ENCODE measurements at places on chromosomes 4 and X.
A peak's percentile ranks its signal among the peaks of the same experiment; 100 is the strongest.

- DNase-seq = no peak
Observed at GRCh38 chr4:55445921-55446577, 50.3 kb downstream of the TMEM165 start.

DNA sequence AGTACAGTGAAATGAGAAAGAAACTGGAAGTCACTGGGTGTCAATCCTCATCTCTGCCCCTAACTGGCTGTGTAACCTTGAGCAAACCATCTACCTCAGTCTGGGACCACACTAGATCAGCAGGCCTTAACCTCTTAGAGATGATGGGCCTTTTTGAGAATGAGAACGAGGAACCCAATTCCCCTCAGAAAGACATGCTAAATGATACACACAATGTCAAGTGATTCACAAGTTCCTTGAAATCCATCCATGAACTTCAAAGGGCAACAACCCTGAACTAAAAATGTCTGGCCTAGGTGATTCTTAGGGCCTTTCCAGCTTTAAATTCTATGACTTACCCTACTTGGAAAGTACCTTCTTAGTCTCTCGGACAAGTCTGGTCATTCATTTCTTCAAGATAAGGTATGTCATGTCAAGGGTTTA lies 47.4 kb downstream of the ACSL4 start:
- DNase-seq = no peak

DNA sequence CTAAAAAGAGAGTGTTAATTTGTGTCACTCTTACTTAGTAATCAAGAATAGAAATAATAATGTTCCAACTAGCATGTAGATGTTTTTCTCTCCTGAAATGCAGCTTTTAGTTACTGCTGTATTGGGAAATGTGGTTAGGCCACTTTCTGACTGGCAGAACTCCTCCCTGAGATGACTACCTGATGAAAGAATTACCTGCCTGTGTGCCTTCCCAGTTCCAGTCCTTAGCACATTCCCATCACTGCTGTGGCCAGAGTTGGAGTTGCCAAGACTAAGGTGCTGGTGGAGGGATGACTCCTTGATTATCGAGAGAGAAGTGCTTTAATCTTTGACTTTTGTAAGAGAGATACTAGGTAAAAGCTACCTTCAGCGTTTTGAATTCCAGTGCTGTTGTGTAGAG lies 9.5 kb downstream of the GAB1 start:
- DNase-seq = no peak

GRCh38 chr4:150569998-150570535 lies 11.9 kb upstream of the MAB21L2 start:
- DNase-seq = no peak

- no peak for DNase-seq
Observed at GRCh38 chr4:188695261-188695660, 556.0 kb downstream of the TRIML1 start.

GRCh38 chr4:10861036-10861435 lies 176.5 kb upstream of the CLNK start:
- DNase-seq = no peak

DNA sequence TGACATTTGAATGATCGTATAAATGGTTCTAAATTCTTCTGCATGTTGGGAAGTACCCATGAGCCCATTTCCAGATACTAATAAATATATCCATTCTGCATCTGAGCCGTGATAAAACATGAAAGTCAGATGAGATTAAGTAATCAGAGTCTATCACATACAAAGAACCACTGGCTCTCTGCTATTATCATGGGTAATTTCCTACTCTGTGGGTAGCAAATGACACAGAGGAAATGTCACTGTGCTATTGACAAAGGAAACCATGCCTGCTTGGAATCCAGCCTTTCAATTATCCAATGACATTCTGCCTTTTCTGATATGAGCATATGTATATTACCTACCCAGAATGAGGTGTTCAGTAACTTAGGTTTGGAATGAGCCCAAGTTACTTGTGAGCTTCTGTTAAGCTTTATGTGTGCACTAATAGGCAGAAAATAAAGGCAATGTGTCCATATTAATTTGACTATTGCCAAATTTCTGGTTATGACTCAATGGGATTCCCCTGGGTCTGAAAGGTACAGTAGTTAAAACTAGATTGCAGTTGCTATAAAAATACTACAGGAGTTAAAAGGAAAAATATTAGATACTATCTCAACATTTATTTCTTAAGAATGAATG lies 238.7 kb upstream of the KCNIP4 start:
- no peak for DNase-seq

DNA sequence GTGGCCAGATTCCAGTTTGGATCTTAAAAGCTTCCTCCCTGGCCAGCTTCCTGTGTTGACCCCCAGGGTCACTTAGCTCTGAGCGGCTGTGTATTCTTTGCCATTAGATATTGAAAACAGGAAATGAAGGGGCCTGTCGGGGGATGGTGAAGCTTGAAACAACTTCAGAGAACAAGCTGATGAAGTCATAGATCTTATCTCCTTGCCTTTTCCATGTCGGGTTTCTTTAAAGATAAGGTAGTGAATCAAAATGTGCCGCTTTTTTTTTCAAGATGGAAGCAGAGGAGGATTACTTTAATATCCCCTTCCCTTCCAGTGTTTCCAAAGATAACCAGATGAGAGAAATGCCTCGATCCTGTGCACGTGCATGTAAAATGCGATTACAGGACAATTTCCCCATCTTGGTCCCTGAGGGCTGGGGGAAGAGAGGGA lies 508.5 kb downstream of the MID1IP1 start:
- DNase-seq = no peak

- no peak for DNase-seq
Observed at GRCh38 chr4:165656399-165656798, 216.6 kb upstream of the TLL1 start.

DNA sequence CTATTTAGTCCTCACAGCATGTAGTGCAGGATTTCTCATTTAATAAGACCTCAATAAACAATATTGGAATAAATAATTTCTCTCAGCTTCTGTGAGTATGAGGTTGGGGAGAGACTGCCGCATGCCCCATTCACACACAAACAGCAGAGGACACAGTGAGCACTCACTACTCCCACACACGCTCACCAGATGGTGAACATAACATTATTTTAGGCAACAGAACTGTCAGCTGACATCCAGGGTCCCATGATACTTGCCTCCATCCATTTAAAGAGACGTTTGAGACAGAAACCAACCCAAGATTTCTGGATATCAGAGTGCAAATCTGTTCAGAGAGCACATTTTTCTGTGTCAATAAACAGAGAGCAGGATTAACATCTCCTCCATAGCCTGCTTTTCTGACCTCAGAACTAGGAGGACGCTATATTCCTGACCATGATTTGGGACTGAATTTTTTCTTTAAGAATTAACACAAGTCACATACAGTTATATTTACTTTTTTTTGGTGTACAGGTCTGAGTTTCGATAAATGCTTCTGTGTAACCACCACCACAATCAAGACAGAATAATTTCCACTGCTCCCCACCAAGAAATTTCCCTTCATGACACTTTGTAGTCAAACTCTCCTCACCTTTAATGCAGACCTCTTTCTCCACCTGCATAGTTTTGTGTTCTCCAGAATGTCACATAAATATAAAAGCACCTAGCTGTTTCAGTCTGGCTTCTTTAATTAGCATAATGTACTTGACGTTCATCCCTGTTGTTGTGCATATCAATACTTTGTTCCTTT lies 16.7 kb downstream of the GPRIN3 start:
- no peak for DNase-seq

DNA sequence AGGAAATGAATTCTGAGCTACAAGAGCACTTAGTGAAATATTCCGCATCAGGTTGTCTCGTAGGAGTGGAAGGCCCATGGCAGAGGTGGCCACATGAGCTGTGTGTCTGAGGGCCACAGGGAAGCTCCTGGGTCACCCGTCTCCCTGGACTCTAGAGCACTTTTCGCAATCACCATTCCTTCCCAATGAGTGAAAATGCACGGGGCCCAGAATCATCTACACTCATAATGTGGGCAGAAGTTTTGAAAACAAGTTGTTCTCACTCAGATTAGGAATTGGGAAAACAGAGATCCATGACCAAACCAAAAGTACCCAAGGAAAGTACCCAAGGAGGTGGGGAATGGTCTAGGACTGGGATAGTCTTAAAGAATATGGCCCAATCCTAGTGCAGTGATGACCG lies 94.4 kb downstream of the SCD5 start:
- DNase-seq = no peak

- peak; percentile 79 for DNase-seq
Observed at GRCh38 chr4:38675146-38676121, 11.4 kb downstream of the KLF3 start.

DNA sequence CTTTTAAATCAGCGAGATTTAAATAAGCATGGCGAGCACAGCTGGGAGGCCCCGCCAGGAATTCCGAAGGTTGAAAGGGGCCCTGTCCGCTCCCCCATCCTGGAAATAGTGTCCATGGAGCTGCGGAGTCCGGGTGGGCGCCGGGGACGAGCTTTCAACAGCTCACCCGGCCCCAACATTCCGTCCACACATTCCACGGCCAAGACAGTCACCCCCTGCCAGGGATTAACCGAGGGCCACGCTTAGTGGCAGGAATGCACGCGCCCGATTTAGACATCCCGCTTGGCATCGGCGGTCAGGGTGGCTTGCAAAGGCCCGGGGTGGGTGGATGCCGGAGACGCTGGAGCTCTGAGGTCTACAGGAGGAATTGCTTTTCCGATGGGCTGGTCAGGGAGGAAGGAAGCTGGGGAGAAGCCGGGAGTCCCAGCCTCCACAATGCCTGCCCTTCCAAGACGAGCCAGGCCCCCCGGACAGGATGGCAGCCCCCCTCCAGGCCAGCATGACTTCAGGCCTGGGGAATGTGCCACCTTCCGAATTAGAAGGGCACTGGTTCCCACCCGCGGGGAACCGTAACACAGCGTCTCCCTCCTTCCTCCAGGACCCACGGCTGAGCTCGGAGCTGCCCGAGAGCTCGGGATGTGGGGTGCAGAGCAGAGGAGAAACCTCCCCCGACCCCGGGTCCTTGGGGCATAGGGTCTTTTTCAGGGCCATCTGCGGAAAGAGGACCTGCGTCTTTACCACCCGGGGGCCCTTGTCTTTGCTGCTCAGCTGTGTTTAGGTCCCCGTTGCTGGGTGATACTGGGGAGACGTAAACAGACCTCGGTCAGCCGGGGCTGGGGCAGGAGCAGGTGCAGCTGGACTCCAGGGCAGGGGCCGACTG lies 26.9 kb upstream of the PPP2R3B start:
- no peak for DNase-seq

GRCh38 chr4:155929833-155930232 lies 23.8 kb downstream of the CTSO start:
- no peak for DNase-seq

GRCh38 chr4:164595751-164596150 lies 158.2 kb upstream of the SMIM31 start:
- DNase-seq = no peak

- DNase-seq = no peak
Observed at GRCh38 chr4:183022617-183023016, 76.4 kb upstream of the WWC2 start.

GRCh38 chrX:110286106-110286505 lies 31.8 kb downstream of the AMMECR1 start:
- DNase-seq = no peak

DNA sequence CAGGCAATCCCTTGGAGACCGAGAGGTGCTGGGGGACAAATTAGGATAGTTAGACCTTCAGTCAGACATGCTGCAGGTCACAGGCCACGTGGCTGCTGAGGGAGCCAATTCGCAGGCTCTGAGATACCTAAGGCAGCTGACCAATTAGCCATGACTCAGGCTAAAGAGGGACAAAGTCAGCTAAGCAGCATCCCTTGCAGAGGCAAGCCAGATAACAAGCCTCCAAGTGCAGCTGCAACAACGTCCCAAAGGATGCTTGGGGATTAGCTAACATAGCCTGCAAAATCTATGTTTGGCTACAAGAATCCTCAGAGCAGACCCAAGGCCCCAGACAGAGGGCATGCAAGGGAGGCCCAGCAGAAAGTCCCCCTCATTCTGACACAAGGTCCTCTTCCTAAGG lies 93.5 kb downstream of the SEL1L3 start:
- DNase-seq = no peak

DNA sequence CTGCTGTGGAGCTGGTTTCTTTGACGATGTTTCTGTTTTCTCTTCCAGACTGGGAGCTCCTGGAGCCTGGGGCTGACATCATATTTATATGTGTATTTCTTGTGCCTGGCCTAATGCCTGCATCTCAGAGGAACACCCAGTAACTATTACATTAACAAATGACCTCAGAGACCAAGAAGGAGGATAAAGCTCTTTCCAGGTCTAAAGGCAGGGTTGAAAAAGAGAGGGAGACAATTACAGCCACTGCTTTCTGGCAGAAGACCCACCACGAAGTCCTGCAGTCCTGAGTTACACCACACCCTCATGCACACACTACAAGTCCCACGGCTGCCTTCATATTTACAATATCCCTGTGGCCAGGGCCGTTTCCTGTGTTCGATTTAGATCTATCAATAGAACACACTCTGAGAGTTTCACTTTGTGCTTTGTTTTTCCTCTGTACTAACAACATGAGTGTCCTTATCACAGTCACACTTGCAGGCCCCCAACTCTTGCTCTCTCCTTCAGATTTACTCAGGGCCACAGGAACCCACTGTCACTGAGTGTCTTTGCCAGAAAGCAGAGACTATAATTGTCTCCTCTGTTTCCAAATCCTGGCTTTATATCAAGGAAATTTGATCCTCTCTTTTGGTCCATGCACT lies 535.5 kb downstream of the MID1IP1 start:
- DNase-seq = no peak

GRCh38 chr4:2944586-2945526 lies 18.4 kb downstream of the NOP14 start:
- no peak for DNase-seq

- DNase-seq = peak; percentile 60
Observed at GRCh38 chr4:99816545-99817308, at the start of gene DAPP1. TSS of gene DAPP1 (plus strand) at chr4:99816827. CDS start at chr4:99816914, 87 bp downstream.

GRCh38 chr4:141328560-141329173 lies 108.0 kb downstream of the ZNF330 start:
- no peak for DNase-seq

DNA sequence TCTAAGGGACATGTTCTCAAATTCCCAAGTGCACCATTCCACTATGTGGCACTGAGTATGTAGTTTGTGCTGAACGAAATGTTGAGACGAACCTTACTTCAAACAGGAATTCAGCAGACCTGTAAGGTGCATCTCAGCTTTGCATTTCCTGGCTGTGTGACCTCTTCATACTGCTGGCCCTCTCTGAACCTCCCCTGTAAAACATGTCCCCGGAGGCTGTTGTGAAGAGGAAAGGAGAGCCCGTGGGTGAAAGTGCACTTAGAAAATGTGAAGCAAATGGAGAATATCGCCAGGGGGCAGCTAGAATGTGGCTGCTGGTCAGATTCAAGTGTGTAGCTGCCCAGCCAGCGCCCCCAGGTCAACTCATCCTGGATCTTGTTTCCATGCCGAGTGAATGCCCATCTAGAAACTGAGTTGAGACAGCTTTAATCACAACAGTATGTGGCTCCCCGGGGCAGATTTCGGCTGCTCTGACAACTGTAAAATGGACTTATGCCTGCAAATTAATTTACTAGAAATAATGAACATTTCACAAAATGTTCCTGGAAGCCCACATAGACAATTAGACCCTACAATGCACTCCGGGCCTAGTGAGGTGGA lies 263.3 kb downstream of the EVC2 start:
- no peak for DNase-seq

DNA sequence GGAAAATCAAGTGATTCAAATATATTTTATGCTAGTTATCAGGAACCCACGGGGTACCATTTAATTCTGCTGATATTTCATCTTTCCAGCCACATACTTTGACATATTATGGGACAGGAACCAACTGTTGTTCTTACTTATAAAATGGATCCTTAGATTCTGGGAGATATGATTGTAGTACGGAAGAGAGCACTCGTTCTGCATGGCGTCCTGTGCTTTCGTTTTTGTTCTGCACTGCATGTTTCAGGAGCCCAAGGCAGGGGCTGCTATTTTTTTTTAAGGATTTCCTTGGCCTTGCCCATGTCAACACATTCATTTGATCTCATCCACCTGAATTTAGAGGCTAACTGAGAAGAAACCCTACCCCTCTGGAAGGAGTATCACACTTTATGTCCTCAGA lies 245.5 kb upstream of the TLL1 start:
- no peak for DNase-seq
